Stimulated activated CD4-positive, alpha-beta T cell treated with anti-CD3 and anti-CD28 coated beads, Interleukin-15, amount 100 ng/mL, for 1 hour (primary cell): ENCODE measurements at places on chromosomes 13 and 19.

GRCh38 chr13:90839061-90839460 is 508.4 kb upstream of the MIR17HG start:
- DNase-seq: no peak

DNA sequence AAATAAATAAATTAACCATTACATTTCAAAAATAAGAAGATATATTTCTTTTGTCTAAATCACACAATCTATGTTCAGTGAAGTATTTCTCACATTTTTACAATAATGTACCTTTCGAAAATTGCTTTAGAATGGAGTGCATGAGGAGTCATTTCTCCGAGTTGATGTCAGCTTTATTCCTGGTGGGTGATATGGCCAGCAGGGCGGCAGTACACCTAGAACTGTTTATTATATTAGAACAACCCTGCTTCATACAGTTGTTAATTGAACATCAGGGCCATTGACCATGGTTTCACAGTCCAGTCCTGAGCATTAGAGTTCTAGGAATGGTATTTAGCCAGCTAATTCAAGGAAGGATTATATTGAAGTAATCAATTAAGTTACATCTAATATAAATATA is 696.3 kb upstream of the SLC10A2 start:
- no peak for DNase-seq

GRCh38 chr13:83452292-83452950 is 429.9 kb downstream of the SLITRK1 start:
- DNase-seq: no peak

GRCh38 chr13:44148159-44148914 is 225.3 kb upstream of the SERP2 start:
- DNase-seq: no peak

GRCh38 chr13:75217949-75218348 is 264.0 kb downstream of the TBC1D4 start:
- DNase-seq: no peak

DNA sequence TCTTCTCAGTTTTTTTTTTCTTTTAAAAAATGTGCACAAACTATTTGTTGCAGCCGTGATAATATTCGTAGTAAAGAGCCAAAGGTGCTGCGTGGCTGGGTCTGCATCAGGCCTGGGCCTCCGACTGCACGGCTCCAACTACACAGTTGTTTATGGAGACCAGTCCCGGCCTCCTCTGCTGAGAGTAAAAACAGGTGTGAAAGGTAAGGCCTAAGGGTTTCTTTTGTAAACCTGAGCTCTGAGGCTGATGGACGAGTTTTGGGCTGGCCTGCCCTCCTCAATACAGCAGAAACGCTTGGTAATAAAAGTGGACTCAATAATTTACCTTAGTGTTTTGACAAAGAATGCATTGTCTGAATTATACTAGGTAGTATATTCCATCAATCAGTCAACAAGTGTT is 3.9 kb downstream of the MBNL2 start:
- DNase-seq: no peak

GRCh38 chr19:37964109-37964508 is 57.1 kb downstream of the SIPA1L3 start:
- DNase-seq: no peak

- no peak for DNase-seq
These were observed 20.2 kb downstream of the SIGLECL1 start for GRCh38 chr19:51271067-51271466.

- no peak for DNase-seq
These were observed 14.4 kb downstream of the CCDC124 start for GRCh38 chr19:17946965-17947784.

- DNase-seq: peak; percentile 21
These were observed 2.7 kb upstream of the RASAL3 start for GRCh38 chr19:15466851-15467733.

- DNase-seq: no peak
These were observed 34.4 kb downstream of the VSTM1 start for GRCh38 chr19:54029301-54029700.

DNA sequence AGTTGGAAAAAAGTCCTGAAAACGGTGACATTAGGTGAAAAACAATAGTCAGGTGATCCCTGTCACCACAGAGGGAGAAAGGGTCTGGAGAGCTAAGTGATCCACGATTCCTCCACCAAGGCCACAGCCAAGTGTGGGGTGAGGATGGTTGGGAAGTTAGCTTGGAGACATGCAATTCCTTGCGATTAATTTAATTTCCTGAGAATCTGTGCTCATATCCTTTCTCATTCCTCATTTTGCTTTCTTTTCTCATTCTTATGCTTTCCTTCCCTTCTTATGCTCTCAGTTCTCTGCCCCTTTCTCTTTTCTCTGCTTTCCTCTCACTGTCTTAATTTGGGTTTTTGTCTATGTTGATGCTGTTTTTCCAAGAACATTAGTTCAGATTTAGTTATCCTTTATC is 68.8 kb downstream of the GPC5 start:
- DNase-seq: no peak

DNA sequence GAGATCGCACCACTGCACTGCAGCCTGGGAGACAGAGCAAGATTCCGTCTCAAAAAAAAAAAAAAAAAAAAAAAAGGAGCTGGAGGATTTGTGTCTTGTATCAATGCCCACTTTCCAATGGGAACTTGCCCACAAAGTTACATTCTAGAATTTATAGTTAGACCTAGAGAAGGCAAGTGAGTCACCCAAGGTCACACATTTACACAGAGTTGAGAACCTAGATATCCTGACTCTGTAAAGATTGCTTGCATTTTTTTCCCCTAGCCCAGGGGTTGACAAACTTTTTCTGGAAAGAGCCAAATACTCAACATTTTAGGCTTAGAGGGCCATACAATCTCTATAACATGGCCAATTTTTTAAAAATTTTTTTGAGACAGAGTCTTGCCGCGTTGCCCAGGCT is 7.7 kb upstream of the BRD4 start:
- no peak for DNase-seq

DNA sequence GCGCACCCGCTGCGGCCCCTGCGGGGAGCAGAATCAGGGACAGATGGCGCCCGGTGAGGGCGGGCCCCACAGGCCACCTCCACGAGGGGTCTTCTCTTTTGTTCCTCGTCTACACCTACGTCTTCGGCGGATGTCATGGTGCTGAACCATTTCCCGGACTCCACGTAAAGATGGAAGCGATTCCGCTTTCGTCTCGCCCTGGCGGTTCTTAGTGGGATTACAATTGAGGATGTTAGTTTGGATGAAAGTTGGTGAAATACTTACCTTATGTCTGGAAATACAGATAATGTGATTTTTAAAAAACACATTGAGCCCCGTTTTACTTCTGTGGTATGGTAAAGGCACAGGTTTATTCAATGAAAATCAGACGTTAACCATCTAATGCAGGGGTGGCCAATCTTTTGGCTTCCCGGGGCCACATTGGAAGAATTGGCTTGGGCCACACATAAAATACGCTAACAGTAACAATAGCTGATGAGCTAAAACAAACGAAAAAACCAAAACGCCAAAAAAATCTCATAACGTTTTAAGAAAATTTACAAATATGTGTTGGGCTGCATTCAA is 1.4 kb upstream of the ZMYM5 start:
- DNase-seq: peak; percentile 39

- no peak for DNase-seq
These were observed 7.1 kb downstream of the SERTM1 start for GRCh38 chr13:36680913-36681312.

- DNase-seq: no peak
These were observed 63.4 kb downstream of the KCTD12 start for GRCh38 chr13:76822698-76823267.

- no peak for DNase-seq
These were observed 2662.9 kb upstream of the PCDH20 start for GRCh38 chr13:64078480-64078936.

- DNase-seq: no peak
These were observed 156.4 kb downstream of the MYO16 start for GRCh38 chr13:108785844-108786243.

DNA sequence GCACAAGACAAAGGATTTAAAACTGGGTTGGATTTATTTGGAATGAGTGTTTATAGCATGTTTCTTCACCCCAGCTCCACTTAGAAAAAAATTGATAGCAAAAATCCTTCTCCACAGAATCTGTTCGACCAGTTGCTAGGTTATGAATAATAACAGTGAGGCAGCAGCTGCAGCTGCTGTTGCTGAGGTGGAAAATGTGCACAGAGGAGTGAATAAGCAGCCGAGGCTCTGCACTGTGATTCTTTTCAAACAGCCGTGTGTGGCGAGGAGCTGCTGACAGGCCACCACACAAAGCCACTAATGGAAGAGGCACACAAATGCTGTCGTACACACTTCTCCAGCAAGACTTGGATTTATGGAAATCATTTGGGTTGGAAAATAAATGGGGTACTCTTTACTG is 6.4 kb upstream of the RASL11A start:
- no peak for DNase-seq

- no peak for DNase-seq
These were observed 53.9 kb upstream of the GAS6 start for GRCh38 chr13:113917594-113918371.

DNA sequence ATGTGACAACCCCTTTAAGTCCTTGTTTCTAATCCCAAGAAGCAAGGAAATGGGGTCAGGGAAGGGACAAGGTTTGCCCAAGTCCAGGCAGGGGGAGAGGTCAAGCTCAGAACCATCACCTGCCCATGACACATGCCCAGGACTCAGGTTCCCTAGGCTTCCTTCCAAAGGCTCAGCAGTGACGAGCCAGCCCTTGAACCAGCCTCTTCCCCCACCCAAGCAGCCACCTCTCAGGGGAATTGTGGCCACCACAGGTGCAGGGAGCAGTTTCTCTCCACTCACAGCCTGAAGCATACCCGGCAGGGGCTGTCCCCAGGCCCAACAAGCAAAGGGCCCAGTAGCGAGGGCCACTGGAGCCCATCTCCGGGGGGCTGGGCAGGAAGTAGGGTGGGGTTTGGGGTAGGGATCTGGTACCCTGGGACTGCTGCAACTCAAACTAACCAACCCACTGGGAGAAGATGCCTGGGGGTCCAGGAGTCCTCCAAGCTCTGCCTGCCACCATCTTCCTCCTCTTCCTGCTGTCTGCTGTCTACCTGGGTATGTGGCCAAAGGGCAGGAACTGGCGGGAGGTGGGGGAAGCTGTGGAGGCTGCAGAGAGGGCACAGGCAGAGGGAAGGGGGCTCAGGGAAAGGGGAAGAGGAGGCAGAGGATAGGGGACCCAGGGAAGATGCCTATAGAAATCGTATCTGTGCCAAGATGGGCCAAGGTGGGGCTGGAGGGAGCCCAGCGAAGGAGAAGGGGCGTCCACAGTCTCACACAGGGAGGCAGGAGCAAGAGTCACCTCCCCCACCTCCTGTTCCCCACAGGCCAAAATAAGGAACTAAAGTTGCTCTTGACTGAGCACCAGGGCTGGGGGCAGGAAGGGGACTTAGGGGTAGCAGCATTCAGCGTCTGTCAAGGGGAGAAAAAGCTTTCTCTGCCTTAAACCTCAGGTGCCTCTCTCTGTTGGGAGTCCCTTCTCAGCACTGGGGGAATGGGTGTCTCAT is at the start of gene CD79A:
CD79A (plus strand) TSS at position 433 of the 986 bp plus-strand sequence; CDS start at position 459, 26 bp downstream.
- DNase-seq: no peak

DNA sequence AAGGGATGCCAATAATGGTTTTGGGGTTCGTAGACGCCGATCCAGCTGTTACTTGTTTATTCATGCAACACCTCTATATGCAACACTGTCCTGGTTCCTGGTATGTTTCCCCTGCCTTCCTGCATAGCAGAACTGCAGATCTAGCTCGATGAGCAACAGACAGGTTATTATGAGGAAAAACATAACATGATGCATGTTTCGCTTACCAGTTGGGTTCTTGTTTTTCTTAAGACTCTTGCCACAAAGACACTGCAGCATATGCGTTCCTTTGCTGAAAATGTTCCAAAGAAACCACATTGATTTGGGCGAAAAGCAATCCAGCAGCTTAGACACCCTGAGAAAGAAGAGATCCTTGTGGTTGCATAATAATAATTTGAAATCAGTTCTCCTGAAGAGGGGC is 583 bp downstream of the FGF14 start:
- DNase-seq: no peak

DNA sequence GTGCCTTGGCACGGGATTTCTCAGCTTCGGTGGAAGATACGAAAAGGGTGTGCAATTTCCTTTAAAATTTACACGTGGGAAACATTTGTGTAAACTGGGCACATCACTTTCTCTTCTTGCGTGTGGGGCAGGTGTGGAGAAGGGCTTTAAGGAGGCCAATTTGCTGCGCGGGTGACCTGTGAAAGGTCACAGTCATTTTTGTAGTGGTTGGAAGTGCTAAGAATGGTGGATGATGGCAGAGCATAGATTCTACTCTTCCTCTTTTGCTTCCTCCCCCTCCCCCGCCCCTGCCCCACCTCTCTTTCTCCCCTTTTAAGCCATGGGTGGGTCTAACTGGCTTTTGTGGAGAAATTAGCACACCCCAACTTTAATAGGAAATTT is 7.2 kb downstream of the SLITRK5 start:
- no peak for DNase-seq

DNA sequence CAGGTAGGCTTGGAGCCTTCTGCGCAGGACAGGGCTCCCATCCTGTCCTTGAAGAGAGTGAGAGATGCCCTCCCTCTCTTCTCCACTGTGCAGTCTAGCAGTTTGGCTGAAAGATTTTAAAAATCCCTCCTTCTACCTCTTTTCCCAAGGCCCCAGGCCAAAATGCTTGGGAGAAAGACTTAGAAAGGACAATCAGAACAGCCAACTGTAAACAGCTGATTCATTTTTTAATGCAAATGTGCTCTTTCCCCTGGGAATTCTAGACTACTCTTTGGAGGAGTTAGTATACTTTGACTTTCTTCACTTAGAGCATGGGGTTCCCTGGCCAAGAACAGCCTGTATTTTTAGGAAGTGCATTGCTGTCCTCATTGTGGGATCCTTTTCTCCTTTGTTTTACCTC is 398.9 kb downstream of the GPC6 start:
- DNase-seq: no peak

GRCh38 chr19:4584670-4585460 is 25.4 kb upstream of the SEMA6B start:
- DNase-seq: no peak

- no peak for DNase-seq
These were observed 43.1 kb downstream of the B3GLCT start for GRCh38 chr13:31242916-31243315.

DNA sequence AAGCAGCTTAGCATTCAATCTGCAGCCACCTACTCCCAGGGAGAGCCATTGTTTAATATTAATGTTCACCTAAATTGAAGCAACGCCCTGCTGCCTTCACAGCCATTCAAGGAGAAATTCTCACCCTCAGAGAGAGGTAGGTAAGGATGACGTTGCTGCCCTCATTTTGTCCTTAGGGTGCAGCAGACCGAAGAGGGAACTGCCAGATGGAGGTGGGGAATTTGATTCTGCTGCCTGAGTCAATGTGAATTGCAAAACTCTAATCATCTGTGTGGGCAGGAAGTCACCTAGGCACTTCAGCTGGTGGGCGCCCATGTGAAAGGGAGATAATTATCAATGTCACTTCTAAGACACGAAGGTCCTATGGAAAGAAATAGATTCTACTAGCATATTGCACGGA is 503.4 kb downstream of the TBC1D4 start:
- DNase-seq: no peak

DNA sequence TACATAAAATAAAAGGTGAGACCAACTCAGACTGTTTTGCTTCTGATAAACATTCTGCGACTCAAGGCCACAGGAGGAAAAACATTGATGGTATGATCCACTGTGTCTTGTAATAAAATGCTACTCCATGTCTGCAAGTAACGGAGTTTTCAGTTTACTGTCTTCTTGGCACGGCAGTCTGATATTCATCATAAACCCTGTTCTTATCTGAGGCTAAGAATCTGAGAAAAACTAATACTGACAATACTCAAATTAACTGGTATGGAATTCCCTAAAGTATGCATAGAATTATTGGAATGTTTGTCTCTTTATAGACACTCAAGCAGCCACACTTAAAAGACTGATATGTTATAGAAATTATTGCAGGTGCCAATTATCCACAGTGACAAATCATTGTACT is 125.5 kb downstream of the TBC1D4 start:
- no peak for DNase-seq
